Activated CD8-positive, alpha-beta memory T cell treated with anti-CD3 and anti-CD28 coated beads for 24 hours (primary cell): ENCODE measurements at places on chromosomes 11 and 22.

DNA sequence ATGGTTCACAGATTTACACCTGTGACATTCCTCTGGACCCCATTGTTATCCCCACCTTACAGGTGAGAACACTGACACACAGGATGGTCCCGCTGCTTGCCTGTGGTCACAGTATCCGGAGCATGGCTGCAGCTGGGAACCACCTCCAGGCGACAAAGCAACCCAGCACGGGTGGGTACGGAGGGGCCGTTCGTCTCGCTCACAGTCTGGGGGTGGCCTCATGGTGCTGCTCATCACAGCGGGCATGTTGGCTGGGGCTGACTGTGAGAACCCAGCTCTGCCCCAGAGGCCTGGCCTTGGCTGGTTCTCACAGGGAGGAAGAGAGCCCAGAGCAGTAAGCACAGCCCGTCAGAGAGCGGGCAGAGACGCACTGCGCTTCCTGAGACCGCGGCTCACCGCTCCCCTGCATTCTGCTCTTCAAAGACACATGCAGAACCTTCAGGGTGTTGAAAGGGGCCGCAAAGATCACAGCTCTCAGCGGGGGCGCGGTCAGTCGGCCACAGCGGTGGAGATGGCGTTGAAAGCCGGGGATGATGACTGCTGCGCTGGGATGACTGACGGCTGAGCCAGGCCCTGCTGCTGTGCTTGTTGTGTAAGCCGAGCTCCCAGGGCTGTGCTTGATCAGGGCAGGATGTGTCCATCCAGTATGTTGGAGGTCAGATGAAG lies 423.0 kb downstream of the BRD1 start:
- peak; percentile 30 for DNase-seq

GRCh38 chr11:19938169-19938856 lies 222.0 kb downstream of the DBX1 start:
- DNase-seq: no peak

DNA sequence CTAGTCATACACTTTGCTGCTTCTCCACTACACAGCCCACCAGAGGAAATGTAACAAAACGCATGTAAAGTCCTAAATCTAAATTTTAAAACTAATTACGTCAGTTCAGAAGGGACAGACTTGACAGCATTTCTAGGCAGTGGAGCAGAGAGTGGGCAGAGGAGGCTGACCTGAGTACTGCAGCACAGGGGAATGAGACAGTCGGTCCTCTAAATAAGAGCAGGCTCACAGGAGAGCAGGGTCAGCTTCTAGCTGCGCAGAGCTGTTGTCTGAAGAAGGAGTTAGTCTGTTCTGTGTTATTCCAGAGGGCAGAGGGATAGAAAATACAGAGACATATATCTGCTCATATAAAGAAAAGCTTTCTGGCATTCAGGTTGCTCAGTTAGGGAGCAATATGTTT lies 40.3 kb downstream of the JHY start:
- DNase-seq: no peak

DNA sequence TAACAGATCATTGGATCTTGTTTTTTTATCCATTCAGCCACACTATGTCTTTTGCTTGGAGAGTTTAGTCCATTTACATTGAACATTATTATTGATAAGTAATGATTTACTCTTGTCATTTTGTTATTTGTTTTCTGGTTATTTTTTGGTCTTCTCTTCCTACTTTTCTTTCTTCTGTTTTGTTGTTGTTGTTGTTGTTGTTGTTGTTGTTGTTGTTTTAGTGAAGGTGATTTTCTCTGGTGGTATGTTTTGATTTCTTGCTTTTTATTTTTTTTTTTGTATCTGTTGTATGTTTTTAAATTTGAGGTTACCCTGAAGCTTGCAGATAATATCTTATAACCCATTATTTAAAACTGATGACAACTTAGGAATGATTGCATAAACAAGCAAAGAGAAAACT lies 28.6 kb downstream of the TAF1D start:
- DNase-seq: no peak

DNA sequence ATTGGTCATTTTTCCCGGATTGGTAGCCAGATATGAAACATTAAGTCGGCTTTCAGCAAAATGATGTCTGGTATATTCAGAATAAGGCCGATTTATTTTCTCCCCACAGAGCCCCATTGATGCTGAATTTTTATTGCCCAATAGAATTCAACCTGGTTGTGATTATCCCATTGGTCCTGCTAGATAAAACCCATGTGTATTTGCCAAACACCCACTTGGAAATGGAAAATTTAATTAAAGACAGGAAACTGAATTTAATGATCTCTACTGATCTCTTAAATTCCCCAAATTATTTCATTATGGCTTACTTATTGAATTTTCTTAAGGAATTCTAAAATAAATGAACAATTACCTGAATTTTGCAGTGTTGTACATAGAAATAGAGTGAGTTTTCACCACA lies 609.8 kb downstream of the NTM start:
- DNase-seq: no peak

DNA sequence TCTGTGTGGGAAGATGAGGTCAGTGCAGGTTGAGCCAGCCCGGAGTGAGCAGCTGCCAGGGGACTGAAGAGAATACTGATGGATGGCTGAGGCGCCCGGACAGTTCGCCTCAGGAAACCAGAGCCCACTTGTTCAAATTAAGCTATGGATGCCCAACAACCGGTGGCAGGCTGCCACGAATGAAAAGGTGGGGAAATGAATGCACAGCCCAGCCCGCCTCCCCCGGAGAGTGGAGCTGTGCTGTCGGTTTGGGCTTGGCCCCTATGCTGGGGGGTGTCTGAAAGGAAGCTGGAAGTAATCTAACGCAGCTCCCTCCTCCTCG lies 21.9 kb downstream of the HSPA8 start:
- no peak for DNase-seq

GRCh38 chr11:102603091-102603490 lies 22.0 kb downstream of the MMP20 start:
- DNase-seq: no peak

DNA sequence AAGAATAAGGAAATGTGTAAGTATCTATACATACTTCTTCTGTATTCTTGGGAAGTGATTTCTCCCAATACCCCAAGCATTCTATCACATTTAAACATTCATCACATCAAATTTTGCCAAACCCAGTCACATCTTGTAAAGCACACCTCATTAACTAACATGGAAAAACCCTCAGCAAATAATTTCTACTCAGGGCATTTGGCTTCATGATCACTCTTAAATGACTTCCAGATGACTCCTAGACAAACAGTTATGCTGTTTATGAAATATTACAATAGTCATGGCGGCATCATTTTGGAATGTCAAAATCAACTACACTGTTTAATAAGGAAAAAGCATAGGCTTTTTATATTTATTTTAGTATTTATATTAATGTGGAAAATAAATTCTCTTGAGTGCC lies 47.3 kb upstream of the CCDC34 start:
- DNase-seq: no peak

- no peak for DNase-seq
These were observed 138.5 kb downstream of the RAB38 start for GRCh38 chr11:88036701-88037100.

- peak; percentile 76 for DNase-seq
These were observed 77.4 kb upstream of the WNT7B start for GRCh38 chr22:46054091-46055073.

GRCh38 chr11:35230388-35230787 lies 91.4 kb downstream of the CD44 start:
- no peak for DNase-seq

- peak; percentile 77 for DNase-seq
These were observed 682 bp downstream of the ATM start for GRCh38 chr11:108223348-108224149.

- DNase-seq: no peak
These were observed 307.2 kb upstream of the MPPED2 start for GRCh38 chr11:30893318-30893717.

DNA sequence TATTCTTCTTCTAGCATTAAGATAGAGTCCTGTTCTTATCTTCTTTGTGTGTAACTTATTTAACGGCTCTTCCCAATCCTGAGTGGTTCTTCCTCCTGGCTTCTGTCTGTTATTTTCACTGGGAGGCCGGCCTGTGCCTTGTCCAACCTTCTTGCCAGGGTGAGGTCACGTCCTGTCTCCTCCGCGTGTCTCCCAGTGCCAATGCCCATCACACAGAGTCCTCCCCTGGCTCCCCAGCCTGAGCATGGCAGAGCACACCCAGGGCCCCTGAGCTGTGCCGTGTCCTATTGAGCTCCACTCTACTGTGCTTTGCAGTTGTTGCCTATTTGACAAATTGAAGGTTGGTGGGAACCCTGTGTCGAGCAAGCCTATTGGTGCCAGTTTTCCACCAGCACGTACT lies 487.3 kb downstream of the BRD1 start:
- peak; percentile 15 for DNase-seq
